ENCODE measurements at places on chromosomes 3 and 15.

DNA sequence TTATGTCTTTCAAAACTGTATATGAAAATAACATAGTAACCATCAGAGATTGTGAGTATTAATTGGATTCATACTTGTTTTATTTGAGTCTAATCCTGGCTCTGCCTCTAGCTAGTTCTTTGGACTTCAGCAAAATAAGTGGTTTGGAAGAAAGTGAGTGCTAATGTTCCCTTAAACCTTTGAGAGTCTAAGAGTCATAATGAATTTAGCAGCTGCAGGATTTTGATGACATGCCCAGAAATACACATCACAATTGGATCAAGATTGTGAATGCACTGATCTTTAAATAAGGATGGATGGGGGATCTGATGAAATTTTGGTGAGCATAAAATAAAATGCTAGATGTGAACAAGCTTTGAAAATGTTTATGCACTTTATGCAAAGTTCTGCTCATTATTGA lies 79.9 kb upstream of the FAM98B start:
- no peak for DNase-seq

- no peak for DNase-seq
Measured at GRCh38 chr15:77454951-77455350, 34.3 kb downstream of the HMG20A start.

DNA sequence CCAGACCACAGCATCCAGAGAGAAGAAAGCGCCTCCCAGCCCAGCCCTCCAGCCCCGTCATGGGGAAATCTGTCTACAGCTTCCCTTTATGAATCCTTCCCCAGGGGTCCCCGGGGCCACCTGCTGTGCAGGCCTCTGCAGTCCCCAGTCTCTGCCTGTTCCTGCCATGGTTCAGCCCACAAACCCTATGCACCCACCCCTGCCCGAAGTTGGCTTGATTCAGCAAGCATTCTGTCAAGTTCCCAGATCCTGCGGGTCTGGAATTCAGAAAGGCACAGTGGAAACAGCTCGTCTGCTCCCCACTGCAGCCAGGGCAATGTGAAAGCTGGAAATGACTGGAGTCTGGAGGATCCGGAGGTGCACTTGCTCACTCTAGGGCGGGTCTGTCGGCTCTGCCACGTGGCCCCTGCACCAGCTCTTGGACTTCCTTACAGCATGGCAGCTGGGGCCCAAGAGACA lies 2.9 kb upstream of the OCA2 start:
- no peak for DNase-seq

GRCh38 chr3:108311797-108312196 lies 15.4 kb downstream of the HHLA2 start:
- no peak for DNase-seq

GRCh38 chr3:103968751-103969150 lies 1398.0 kb upstream of the ALCAM start:
- DNase-seq: no peak

DNA sequence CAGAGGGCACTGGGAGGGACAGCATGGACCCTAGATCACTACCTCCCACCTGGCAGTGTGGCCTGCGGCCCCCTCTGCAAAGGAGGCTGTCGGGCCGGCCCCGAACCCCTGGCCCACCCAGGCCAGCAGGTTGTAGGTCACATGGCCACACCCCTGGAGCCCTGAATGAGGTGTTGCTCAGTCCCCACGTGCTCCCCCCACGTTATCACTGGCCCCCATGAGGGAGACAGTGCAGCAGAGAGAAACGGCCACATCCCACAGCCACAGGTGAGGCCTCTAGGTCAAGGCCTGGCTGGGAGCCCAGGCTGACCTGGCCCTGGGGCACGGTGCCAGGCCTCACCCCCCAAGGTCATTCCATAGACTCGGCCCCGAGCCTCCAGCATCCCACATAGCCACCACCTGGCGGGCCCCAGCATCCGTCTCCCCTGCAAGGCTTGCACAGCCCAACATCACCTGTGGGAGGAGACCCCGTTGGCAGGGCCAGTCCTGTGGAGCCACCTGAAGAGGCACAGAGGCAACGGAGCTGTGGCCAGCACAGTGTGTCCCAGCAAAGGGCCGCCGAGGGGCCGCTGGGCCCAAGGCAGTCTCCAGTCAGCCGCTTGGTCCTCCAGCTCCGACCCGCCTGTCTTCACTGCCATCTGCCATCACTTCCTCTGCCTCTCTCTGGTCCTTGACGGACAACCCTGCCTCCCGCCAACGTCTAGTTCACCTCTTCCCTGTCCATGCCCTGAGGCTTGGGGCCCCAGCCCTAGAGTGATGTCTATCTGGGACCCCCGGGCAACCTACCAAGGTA lies 53.1 kb downstream of the DNAJB8 start:
- no peak for DNase-seq

GRCh38 chr3:50167069-50167840 lies 12.1 kb downstream of the SEMA3F start:
- DNase-seq: no peak

GRCh38 chr3:51371943-51372557 lies 13.0 kb upstream of the MANF start:
- no peak for DNase-seq

GRCh38 chr3:184562878-184563560 lies 1.4 kb downstream of the EPHB3 start:
- DNase-seq: no peak

DNA sequence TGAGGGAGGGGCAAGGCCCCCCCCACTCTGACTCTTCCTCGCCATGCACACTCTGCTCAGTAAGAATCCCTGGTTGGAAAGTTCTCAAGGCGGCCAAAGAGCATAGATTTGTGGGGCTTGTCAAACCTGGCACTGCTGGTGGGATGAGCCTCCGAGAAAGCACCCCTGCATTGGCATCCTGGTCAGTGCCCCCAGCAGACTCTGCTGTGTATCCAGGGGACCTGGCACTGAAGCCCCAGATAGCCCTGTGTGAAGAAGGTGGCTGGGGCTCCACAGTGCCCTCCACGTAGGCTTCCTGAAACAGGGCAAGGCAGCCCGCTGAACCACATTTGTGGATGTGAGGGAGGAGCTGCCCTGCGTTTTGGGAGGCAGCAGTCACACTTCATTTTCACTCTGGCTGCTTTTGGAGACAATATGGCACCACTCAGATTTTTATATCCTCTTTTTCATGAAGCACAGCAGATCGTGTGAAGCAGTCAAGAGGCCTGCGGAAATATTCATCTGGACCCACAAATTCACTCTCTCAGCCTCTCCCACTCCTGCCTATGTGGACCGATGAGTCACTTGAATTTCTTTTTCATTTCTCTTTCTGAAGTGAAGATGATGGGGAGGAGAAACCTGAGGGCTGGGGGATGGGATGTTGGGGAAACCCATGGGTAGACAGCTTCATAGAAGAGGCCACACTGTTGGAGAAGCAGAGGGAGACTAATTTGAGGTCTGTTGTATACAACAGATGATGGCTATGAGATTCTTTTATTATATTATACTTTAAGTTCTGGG lies 88.7 kb upstream of the BCL6 start:
- no peak for DNase-seq

GRCh38 chr15:74240002-74240568 lies 4.0 kb downstream of the CCDC33 start:
- DNase-seq: peak; percentile 61

DNA sequence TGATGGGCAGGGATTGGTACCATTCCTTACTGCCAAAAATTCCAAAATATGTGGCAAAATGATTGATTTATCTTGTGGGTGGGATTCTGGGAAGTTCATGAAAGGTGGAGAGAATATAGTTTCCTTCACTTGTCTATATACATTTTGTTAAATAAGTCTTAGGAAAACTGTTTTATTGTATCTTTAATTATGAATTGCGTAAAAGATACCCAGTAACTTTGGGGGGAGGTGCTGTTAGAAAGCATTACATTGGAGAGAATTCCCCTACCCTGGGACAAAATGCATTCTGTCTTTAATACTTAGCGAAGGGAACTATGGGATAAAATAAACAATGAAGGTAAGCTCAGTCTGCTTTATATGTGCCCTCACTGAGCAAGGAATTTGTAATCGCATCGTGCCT lies 4.6 kb downstream of the SETD5 start:
- DNase-seq: no peak

DNA sequence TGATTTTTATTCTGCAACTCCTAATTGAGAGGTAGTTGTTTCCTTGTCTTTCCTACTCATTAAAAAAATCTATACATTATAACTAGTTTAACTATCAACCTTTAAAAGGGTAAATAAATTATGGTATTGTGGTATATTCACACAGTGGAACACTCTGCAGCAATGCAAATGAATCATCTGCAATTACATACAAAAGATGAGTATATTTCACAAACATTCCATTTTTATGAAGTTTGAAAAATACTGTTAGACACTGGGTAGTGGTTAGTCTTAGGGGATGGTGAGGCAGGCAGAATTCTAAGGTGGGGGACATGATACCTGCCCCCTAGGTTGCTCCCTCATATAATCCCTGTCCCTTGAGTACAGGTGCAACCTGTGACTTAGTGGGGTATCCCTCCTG lies 44.0 kb upstream of the MAGI1 start:
- no peak for DNase-seq

- no peak for DNase-seq
Measured at GRCh38 chr3:122803977-122804376, 9.1 kb downstream of the SLC49A4 start.

DNA sequence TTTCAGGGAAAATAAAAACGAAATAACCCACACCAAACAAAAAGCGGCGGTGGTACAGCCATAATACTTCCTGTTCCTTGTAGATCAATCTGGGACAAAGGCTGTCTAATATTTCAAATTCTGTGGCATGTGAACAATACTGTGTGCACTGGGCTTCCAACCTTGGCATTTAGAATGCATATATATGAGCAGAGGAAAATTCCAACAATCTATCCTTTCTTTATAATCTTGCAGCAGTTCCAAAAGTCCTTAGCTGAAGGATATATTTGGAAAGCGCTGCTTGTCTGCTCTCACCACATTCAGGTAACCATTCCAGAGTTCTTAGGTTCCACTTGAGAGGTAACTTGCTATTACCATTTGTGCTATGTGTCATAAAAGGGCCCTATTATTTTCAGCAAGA lies 231.8 kb downstream of the RBMS3 start:
- no peak for DNase-seq

GRCh38 chr15:74209997-74210671 lies 7.5 kb upstream of the STRA6 start:
- no peak for DNase-seq

DNA sequence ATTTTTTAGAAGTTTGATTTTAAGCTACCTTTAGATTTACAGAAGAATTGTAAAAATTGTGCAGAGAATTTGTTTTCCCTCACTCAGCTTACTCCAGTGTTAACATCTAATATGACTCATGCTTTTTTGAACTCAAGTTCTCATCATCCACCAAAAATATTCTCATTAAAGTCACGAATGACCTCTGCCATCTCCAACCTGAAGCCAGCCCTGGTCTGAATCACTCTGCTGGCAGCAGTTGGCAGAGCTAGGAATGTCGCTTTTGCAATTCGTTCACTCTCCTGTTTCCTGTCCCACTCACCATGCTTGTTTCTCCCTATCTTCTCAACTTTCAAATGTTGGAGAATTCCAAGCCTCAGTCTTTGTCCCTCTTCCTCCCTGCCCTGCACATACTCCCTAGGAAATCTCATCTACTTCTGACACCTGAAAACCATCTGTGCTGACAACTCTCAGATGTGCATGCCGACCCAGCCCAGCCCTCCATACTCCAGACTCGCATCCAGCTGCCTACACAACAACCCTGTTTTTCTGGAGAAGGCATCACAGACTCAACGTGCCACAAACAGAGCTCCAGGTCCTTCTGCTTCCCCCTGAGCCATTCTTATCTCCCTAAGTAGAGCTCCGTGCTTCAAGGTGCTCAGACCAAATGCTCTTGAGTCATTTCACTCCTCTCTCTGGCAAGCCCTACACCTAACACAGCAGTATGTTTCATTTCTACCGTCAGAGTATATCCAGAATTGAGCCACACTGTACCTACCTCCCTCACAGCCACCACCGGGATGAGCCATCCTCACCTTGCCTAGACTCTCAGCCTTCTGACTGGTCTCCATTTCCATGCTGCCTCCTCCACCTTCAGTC lies 24.9 kb downstream of the PRR23E start:
- DNase-seq: no peak

- DNase-seq: no peak
Measured at GRCh38 chr3:137669519-137670060, 94.5 kb upstream of the SOX14 start.

DNA sequence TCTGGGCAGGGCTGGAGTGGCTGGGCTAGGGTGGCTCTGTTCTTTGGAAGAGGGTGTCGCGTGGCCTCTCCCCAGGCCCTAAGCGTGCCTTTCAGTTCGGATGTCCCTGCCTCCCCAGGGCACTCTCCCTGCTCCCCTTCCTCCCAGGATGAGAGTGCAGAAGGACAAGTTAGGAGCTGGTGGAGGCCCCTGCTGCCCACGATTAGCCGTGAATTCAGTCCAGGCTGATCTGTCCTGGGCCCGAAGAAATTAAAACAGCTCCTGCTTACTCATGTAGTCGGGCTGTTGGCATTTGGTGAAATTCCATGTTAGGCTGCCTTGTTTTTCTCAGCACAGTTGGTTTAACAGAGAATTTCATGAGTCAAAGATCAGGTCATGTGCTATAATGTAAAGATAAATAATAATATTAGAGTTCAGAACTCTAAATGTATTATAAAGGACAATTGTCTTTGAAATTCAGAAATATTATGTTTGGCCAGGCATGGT lies 24.5 kb downstream of the NIPA1 start:
- no peak for DNase-seq
